ENCODE measurements at places on chromosomes 6 and 20. TPM values are rescaled to one million over a fixed set of nuclear protein-coding genes. Genes with fewer than 3 reads are reported as not detected.

Gene LCA5
- 1.3 TPM for total RNA-seq

DNA sequence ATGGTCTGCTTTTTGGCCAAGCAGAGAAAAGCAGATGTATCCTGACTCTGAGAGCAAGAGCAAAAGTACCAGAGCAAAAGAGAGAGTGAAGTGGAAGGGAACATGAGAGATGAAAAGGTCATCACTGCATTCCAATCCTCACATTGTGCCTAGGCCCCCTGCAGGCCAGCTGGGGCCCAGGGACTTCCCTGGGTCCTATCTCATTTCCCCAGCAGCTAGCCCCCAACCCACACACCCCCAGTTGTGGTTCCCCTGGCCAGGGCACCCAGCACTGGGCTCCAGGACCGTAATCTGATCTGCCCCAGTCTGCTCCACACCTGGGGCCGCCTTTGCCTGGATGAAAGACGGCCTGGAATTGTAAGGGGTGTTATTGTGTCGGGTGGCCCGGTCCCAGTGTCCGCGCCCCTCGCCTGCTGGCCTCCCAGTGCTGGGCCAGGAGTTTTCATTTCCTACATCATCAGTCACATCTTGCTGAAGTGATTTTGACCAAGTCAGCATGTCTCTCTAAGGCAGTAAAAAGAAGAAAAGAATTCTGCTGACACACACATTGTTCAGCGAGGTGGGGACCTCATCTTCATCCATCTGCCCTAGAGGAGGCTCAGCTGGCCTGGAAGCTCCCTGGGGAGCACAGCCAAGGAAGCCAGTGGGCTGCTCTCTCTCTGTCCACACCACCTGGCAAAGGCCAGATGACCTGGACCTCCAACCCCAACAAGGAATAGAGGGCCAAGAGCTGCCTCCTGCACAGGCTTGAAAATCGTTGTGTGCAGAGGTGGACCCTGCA lies 4.0 kb upstream of the BMP7 start:
- no peak for DNase-seq

GRCh38 chr20:48310305-48310704 lies 517.5 kb downstream of the PREX1 start:
- DNase-seq: no peak

Gene PPP1R16B
- 0.87 TPM for total RNA-seq

Gene TRIM15
- 0.19 TPM for total RNA-seq

GRCh38 chr20:50567860-50568548 lies 57.8 kb downstream of the PTPN1 start:
- DNase-seq: no peak
